ENCODE measurements at places on chromosomes 7 and 10.

DNA sequence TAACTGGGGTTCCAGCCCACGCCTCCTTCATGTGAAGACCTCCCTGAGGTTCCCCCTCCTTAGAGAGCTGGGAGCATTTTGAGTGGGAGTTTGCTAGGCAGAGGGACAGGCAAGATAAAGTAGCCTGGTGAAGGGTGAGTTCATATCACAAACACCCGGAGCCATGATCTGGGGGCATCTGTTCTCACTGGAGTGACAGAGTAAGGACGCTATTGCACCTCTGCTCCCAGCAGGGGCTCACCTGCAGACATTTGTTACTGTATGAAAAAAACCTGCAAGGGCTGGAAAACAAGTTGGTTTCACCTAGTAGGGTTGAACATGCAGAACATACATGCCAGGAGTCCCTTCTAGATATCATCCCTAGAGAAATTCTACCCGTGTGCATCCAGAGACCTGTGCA, 88.4 kb downstream of the CARD11 start:
- no peak for DNase-seq

DNA sequence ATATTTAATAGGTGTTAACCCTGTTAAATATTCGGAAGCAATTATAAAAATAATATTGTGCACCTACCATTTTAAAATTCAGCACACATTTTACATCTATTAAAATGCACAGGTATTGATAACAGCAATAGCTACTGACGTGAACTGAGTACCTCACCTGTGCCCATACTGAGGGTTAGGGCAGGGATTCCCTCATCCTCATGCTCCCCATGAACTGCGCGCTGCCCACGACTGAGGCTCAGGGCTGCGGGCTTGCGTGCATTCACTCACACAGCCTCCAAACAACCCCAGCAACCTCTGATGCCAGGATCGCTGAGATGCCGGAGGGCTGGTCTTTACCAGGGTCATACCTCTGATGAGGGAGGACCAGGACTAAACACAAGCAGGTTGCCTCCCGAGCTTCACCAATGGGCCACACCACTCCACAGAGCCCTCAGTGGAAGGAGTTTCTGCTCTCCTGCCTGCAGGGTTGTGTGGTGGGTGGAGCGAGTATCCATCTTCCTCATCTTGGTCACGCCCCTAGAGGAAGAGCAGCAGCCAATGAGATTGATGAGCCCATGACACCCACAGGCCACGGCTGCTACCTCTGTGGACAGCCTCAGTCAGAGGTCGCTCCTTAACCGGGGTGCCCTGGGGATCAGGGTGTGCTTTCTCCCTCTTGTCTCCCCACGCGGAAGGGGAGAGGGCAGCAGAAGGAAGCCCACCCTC, 478.3 kb downstream of the TNS3 start:
- DNase-seq: no peak

DNA sequence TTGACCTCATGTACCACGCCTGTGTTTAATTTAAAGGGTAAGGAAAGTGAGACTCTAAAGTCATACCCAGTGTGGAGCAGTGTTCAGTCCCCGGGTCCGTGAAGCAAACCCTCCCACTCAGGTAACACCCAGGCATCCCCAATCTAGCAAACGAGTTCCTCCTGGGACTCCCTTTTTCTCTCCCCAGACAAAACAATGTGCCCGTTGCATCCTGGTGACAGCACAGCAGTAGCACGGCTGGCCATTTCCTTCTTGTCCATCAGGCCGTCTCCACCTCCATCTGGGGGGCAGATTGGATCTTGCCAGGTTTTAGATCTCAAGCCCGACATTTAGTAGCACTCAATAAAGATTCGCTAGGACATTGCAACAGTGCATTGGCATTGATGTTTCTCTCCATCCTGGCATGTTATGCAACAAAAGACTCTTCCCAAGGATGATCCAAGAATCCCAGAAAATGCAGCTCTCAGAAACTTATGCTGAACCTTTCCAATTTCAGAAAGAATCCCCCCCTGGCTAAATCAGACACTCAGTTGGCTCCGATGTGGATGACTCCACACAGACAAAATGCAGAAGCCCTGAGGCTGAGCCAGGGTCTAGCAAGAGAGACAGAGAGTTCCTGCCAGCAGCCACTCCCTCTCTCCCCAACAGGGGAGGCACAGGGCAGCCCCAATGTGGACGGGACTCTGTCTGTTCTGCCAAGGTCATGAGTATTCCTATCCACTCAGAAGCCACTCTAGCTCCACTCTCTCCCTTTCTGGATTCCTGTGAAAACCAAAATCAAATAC, 274.5 kb upstream of the MGMT start:
- no peak for DNase-seq

DNA sequence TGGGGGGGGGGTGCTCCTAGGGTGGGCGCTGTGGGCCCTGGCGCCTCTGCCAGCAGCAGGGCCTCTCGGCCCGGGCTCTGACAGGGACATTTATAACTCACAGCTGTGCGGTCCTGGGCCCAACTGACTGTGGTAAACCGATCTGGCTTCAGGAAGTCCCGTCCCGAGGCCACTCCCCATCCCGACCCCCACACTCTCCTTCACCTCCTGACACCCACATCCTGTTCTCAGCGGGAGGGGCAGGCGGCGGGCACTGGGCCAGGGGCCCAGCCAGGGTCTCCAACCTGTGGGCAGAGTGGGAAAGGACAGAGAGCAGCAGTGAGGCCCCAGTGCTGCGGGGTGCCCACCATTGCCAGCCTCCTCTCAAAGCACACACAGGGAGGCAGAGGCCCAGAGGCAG, 69.1 kb downstream of the ZMIZ1 start:
- no peak for DNase-seq

DNA sequence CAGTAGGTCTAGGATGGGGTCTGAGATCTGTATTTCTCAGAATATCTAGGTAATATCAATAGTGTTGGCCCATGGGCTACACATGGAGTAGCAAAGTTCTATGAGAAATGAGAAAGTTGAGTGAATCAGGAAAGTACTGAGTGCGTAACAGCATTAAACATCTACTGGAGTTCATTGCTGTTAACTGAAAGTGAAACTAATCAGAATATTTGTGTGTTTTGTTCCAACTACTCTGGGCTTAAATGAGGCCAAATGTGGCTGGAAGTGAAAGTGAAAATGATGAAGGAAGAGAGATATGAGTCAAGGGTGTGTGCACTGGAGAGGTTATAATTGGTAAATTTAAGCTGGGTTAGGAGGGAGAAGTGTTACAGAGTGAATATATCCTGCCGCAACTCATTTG, 46.5 kb downstream of the TMEM106B start:
- peak; percentile 77 for DNase-seq

DNA sequence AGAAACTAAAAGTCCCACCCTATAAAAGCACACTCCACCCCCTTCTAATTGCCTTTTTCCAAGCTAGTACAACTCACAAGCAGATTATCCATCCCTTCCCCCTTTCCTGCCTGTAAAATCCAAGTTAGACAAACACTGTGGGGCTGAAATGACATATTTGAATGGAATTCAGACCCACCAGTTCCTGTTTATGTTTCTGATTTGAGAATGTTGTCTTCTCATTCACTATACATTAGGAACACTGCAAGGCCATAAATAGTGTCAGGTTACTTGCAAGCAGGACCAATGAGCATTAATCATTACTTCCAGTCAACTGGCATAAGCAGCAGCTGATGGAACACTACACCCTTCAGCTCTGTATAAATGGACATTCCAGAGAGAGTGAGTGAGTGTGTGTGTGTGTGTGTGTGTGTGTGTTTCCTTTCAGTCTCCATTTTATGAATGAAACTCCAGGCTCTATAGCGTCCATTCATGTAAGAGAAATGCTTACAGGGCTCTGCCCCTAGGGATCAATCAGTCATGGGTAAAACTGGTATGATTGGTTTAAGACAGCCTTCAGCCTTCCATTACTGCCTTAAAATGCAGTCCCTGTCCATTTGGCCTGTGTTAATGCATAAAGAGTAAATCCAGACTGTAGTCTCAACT, 69.3 kb downstream of the ETV1 start:
- DNase-seq: peak; percentile 98

GRCh38 chr7:27966219-27966780, 214.3 kb downstream of the JAZF1 start:
- no peak for DNase-seq

DNA sequence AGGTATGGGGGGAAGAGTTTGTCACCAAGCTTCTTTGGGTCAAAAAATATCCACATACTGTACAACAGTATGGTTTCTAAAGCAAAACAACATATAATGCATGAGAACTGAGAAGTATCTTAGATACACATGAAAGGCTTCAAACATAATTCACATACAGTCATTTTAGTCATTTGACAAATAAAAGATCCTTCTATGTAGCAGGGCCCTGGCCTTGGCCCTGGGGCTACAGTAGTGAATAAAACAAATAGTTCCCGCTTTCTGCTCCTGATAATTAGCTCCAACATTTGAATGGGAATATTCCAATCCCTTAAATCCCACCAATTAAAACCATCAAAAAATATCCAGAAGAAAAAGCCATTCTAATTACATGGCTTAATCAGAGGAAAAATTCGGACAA, 51.3 kb downstream of the MALSU1 start:
- no peak for DNase-seq

Measured in kidney tubule cell (primary cell).